ENCODE measurements at places on chromosomes 12 and 14. TPM values are rescaled to one million over a fixed set of nuclear protein-coding genes. Genes with fewer than 3 reads are reported as not detected.
A peak's percentile ranks its signal among the peaks of the same experiment; 100 is the strongest.

GRCh38 chr12:65889144-65889880 lies 65.0 kb downstream of the HMGA2 start:
- no peak for DNase-seq

DNA sequence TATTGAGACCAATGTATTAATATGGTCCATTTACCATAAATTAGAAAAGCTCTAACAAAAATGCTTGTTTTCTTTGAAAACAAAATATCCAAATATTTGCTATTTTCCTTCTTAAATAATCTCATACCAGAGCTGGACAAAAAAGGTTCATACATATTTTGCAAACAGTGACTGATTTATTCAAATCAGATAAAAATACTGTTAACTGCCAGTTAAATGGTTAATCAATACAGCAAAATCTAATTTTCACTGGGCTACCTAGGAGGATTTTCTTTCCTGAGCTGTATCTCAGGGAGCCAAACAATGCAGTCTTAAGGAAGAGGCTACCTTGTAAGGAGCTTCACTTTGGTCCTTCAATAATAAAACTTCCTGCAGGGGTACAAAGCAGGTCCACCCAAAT lies 2.0 kb downstream of the FERMT2 start:
- no peak for DNase-seq

DNA sequence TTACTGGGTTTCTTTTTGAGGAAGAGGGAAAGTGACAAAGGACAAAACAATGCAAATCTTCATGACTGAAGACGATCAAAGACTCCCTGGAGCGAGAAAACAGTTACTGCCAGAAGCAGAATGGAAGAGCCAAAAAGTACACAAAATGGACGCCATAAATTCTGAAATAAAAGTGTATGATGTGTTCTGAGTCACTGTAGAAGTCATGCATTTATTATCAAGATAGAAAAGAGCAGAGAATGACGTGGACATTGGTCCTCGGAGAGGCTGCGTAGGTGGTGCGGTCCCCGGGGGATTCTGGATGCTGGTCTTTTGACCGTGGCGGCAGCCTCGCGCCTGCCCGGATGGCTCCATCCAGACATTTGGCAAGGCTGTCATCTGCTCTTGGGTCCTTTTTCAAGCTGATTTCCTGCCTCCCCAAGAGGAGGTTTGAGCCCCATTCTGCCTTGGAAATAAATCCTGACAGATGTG lies 52.8 kb downstream of the C14orf132 start:
- peak; percentile 71 for DNase-seq

The LRIG3 gene
- 65.7 TPM for total RNA-seq

DNA sequence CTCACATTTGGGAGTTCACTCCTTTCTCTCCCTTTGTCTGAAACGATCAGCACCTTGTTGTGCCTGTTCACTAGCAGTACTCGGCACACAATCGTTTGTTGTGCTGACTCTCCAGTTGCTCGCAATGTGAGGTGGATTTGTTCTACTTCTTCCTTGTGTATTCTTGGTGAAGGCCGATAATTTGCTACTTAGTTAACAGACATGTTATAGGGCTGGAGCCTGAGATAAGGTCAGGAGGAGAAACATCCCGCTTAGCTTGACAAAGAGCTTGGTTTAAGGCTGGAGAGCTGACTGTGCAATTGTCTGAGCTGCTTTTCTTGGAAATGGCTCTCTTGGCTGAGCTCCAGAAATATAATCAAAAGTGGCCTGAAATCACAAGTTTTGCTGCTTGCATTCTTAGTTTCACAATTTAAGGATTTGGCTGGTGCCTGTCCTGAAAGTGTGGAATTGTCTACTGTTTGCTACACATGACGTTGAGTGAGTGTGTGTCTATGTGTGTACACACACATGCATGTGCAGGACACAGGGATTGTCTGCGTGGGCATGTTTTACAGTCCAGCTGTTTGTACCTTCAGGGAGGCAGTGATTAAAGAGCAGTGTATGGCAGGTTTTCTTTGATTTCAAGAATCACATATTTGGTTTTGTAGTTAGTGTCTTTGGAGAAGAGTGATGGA lies 77.7 kb downstream of the ARF6 start:
- DNase-seq = peak; percentile 65

The CRIP2 gene
- total RNA-seq = 68.5 TPM

The INHBE gene
- total RNA-seq = 26.4 TPM

The LALBA gene
- total RNA-seq = not detected

The NDRG2 gene
- 0.50 TPM for total RNA-seq

- DNase-seq = no peak
These were observed 91.5 kb downstream of the PTPRR start for GRCh38 chr12:70829070-70829469.
